ENCODE measurements at places on chromosomes 7 and 10. TPM values are rescaled to one million over a fixed set of nuclear protein-coding genes. Genes with fewer than 3 reads are reported as not detected.

The ORC5 gene
- total RNA-seq: 23.0 TPM

The ING3 gene
- 10.7 TPM for total RNA-seq

DNA sequence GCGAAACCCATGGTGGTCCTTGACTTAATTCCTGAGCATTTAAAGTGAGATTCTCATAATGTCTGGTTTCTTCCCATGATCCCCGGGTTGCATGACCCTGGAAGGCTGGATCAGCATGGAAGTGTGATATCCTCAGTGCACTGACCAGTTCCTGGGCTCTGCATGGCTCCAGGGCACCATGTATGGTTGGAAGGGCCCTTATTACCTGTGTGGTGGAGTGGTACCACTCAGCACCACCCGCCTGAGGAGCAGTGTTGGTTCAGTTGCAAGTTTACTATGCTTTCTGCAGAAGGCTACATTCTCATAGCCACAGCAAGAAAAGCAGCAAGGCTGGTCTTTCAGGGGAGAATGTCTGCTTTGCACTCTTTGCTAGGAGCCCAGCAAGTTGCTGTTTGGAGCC is 325.7 kb upstream of the MKI67 start:
- no peak for DNase-seq

GRCh38 chr10:3099291-3100092 is 32.1 kb downstream of the PFKP start:
- DNase-seq: peak; percentile 43

GRCh38 chr7:16695621-16696237 is 49.7 kb downstream of the BZW2 start:
- peak; percentile 20 for DNase-seq

- peak; percentile 9 for DNase-seq
Observed at GRCh38 chr7:50449501-50449880, 659 bp downstream of the FIGNL1 start.

GRCh38 chr7:120774481-120774880 is 83.5 kb downstream of the TSPAN12 start:
- no peak for DNase-seq

- DNase-seq: no peak
Observed at GRCh38 chr10:104546756-104547155, 94.3 kb upstream of the SORCS3 start.

DNA sequence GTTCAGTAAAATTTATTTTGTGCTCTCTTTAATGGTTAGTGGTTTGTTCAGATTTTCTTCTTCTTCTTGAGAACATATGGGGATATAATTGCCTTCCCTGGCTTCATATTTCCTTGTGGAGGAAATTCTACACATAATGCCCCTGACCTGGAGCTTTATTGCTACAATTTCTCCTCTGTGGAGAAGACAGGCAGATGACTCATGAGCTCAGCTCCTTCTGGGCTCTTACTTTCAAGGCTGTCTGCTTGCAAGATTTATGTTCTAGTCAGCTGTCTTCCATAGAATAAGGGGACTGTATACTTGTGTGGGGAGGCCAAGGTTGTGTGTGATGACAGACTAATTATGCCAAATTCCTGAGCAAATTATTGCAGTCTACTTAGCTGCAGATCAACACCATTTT is 1.6 kb downstream of the LRRD1 start:
- peak; percentile 49 for DNase-seq

GRCh38 chr7:117648203-117648866 is 168.5 kb downstream of the CFTR start:
- no peak for DNase-seq

The SOSTDC1 gene
- total RNA-seq: 0.07 TPM

GRCh38 chr10:116756277-116756676 is 13.9 kb upstream of the HSPA12A start:
- no peak for DNase-seq

GRCh38 chr10:16902606-16903005 is 85.4 kb upstream of the RSU1 start:
- no peak for DNase-seq

- peak; percentile 52 for DNase-seq
Observed at GRCh38 chr10:77162697-77163096, 474.9 kb downstream of the KCNMA1 start.

DNA sequence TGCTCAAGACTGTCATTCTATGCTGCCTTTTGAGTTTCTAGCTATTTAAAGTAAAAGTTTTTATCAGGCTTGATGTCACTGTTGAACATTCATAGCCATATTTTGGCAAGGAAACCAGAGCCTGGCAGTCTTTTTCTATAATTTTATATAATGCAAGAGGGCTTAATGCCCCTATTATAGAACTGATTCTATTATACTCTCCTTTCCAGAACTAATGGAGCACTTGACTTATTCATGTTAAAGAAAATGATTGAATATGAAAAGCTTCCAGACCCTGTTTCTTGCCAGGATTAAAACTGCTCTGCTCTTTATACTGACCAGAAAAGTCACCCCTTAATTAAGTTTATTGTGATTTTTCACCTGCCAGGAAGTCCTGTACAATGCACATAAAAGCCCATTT is 337.6 kb upstream of the CHRM2 start:
- DNase-seq: no peak

The STAG3 gene
- total RNA-seq: 0.34 TPM

The TACR2 gene
- not detected for total RNA-seq

The ATOH7 gene
- total RNA-seq: 0.07 TPM

DNA sequence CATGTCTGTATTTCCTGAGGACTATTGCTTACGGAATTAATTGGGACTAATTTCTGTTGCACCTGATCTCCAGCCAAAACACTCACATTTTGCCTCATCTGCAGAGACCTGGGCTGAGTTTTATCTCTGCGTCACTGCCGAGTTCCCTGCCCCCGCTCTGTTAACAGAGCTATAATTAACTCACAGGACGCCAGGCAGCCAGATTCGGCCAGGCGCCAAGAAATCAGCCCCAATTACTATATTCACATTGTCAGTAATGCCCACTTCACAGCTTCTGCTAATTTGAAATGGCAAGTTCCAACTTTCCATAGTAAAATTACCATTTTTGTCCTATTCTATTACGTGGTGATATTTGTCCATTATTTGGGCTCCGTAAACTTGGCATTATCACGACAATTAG is 130.5 kb downstream of the CUX1 start:
- no peak for DNase-seq

GRCh38 chr10:128877141-128877540 is 589.9 kb upstream of the MGMT start:
- DNase-seq: no peak

The SPDYE5 gene
- not detected for total RNA-seq

GRCh38 chr10:28411648-28412047 is 108.8 kb upstream of the MPP7 start:
- DNase-seq: peak; percentile 42

DNA sequence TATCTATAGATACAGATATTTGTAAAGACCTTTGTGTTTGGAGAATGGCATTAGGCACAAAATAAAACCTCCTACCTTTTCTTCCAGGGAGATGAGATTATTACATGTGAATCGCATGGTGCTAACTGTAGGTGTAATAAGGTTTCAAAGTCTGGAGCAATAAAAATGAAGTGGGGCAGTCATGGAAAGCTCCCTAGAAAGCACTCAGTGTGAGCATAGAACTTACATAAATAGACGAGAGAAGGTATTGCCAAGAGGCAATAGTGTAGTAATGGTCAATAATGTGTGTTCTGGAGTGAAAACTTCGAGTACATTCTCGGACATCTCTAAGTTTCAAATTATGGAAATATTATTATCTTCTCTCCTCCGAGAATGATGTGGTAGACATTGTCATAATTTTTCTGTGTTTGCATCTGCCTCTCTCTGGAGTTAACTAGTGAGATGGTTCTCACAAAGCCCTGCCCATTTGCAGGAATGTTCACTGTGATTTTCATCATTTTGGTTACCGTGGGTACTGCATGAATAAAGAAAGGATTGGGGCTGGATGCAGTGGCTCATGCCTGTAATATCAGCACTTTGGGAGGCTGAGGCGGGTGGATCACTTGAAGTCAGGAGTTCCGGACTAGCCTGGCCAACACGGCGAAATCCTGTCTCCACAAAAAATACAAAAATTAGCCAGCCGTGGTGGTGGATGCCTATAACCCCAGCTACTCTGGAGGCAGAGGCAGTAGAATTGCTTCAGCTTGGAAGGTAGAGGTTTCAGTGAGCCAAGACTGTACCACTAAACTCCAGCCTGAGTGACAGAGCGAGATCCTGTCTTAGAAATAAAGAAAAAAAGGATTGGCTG is 10.6 kb downstream of the VIM start:
- DNase-seq: peak; percentile 70

DNA sequence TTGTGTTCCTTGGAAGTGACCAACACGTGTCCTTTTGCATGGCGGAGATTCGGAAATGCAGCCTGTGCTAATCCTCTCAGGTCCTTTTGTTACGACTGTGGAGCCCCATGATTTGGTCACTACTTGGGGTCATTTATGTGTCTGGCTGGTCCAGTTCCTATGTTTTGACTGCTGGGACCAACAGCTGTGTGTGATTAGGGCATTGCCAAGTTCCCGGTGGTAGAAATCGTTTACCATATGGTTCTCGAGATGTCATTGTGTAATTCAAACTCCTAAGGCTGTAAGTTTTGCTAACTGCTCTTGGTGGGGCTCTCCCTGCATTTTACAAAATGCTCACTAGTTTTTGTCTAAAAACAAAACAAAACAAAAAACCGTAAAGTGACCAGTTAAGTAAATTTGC is 62.0 kb downstream of the CCNY start:
- no peak for DNase-seq

The CUEDC2 gene
- total RNA-seq: 61.7 TPM

The SNX10 gene
- total RNA-seq: 7.4 TPM

The ZNF365 gene
- 6.0 TPM for total RNA-seq

DNA sequence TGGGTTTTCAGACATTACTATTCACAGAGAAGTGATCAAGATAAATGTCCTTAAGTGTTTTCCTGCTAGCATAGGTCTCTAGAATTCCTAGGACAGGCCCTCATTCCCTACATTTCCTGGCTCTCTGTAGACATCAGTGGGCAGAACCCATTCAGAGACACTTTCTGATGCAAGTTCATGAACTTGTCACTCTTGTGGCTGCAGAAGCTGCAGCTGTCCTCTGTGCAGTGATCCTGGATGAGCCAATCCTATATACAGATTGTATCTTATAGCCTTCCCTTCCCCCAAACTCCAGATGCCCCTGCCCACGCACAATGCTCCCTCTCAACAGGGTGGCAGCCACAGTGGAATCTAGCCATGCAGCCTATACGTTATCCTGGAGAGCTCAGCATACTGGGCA is 12.6 kb upstream of the GRB10 start:
- no peak for DNase-seq

DNA sequence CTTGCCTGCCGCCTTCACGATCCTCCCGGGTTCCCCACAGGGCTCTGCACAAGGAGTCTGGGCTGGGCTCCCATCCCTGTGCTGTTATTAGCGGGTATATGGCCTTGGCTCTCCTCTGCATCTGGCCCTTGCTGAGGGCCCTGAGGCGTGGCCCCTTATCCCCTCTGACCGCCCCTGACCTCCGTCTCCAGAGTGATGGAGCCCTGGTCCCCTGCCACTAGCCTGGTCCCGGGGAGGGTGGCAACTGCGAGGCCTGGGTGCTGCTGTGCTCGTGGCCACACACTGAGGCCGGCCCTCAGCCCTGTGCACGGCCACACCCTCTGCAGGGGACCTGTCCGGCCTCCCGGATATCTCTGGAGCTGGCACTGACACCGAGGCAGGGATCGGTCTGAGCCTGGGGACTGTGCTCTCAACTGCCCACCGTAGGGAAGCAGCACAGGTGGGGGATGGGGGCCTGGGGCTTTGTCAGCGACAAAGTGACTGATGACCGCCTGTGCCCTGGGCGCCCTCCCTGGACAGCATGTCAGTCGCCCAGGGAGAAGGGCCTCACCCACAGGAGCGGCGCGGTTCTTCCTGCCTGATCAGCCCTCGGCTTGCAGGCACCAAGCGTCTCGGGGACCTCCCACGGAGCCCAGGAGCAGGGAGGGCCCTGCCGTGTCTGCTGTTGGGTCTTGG is 72.4 kb downstream of the NKX6-2 start:
- DNase-seq: no peak

The VSTM2A gene
- total RNA-seq: not detected

GRCh38 chr7:10268034-10268433 is 705.6 kb upstream of the PHF14 start:
- DNase-seq: no peak

GRCh38 chr7:23350466-23350865 is 51.3 kb downstream of the MALSU1 start:
- no peak for DNase-seq

The VGF gene
- total RNA-seq: 0.14 TPM

DNA sequence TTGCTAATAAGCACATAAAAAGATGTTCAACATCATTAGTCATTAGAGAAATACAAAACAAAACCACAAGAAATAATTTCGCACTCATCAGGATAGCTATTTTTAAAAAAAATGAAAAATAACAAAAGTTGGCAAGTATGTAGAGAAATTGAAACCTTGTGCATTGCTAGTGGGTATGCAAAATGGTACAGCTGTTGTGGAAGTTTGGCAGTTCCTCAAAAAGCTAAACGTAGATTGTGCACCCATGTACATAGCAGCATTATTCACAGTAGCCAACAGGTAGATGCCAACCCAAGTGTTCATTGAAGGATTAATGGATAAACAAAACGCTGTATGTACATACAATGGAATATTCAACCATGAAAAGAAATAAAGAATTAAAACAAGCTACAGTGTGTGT is 35.3 kb upstream of the STARD3NL start:
- no peak for DNase-seq

GRCh38 chr7:95684505-95684904 is 87.8 kb upstream of the DYNC1I1 start:
- DNase-seq: no peak

DNA sequence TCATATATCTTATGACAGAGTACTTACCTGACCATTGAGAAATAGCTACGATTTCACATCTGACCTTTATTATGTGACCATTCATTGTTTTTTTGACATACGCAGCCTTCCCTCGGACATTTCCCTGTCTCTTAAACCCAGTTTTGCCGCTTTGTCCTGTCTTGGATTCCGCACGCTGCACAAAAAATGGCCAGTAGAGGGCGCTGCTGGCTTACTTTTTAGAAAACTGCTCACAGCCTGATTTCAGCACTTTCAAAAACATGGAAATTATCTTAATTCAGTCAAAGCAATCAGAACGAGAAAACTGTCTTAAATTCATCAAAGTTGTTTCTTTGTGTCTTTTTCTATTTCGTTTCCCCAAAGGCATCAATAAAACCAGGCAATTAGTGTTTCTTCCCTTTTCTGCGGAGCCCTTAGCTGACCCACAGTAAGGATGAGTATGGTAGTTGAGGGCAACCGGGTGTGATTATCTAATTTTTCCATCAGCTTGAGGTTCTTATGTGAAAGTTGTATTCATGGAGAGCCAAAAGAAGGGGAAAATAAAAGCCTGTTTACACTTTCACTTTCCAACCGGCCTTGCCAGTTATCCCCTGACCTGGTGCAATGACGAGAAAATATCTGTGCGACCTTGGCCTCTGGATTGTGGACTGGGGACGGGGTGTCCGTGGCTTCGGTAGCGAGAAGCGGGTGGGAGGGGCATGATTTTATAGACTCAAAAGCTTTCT is 144.4 kb downstream of the DYNC1I1 start:
- peak; percentile 32 for DNase-seq

DNA sequence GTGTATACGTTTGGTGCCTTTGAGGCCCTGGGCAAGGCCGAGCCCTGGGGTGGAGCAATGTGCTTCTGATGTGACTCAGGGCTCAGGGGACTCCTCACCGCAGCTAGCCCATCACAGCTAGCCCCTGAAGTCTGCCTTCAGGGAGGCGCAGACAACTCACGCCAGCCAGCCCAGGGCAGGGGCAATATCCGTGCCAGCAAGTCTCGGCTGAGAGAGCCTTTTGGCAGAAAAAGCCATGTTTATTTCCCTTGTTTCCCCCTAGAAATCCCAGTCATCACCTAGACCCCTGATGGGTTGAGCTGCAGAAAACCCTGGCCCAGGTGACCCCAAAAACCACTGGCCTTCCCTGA is 90.4 kb downstream of the CHST15 start:
- DNase-seq: no peak

All from foreskin keratinocyte (primary cell).